ENCODE measurements at places on chromosomes 11 and 22. TPM values are rescaled to one million over a fixed set of nuclear protein-coding genes. Genes with fewer than 3 reads are reported as not detected.

DNA sequence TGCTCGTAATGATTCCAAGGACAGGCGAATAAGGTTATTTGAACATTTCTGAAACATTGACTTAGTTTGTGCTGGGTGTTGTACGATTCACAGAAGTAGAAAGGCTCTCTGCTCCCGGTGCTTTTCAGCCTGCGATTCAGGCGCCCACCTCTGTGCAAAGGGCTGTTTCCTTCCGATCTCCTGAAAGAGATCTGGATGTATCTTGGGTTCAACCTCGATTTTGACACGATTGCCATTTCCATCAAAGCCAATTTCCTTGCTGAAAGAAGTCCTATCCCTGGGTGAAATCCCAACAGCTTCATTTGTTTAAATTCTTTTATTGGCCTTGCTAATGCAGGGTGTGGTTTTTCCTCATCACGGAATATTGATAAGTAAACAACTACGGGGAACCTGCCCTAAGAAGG, 1.1 kb upstream of the ZC3H12C start:
- DNase-seq: no peak
- no peak overlapping the region for H3K27ac ChIP-seq
- H3K4me1 ChIP-seq: peaks cover 10% of the 10 kb centered on the region
- H3K36me3 ChIP-seq: no peaks in the 10 kb centered on the region
- peak overlapping the region; percentile 74 for H3K4me3 ChIP-seq
- H3K27me3 ChIP-seq: peaks cover 45% of the 10 kb centered on the region

Gene OR51B2
- total RNA-seq: not detected

Gene ENTHD1
- total RNA-seq: 0.59 TPM

DNA sequence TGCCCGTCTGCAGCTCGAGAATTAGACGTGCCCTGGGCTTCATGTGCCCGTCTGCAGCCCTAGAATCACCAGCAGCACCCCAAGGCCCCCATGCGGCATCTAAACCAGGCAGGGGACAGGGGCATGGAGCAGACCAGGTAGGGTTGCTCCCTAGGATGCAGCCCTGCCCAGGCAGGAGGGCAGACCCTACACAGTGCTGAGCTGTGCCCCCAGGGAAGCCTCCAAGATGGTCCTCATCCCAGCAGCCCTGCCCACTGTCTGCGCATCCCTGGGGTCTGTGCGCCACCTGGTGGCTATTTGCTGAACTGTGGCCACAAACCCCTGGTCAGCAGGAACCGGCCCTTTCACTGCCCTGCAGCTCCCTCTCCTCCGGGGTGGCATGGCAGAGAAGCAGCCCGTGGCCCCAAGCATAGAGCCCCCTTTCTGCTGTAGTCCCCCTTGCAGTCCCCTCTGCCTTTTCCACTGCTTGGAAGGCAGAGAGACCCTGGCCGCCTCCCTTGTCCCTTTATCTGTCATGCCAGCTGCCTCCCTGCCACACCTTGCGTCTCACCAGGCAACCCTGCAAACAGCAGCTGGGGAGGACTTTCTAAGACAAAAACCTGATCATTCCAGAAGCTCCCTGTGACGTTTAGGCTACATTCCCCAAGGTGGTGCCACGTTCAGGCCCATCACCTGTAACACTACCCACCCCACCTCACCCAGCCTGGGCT, 86.6 kb downstream of the KCNQ1 start:
- peaks cover 23% of the 10 kb centered on the region for H3K4me1 ChIP-seq
- no peaks in the 10 kb centered on the region for H3K27me3 ChIP-seq
- no peak overlapping the region for H3K27ac ChIP-seq
- H3K36me3 ChIP-seq: no peaks in the 10 kb centered on the region

- H3K36me3 ChIP-seq: no peaks in the 10 kb centered on the region
- no peak overlapping the region for H3K4me3 ChIP-seq
- peaks cover 9% of the 10 kb centered on the region for H3K4me1 ChIP-seq
Observed at GRCh38 chr22:45608763-45609180, 62.9 kb upstream of the ATXN10 start.

Gene FDXACB1
- 5.9 TPM for total RNA-seq

DNA sequence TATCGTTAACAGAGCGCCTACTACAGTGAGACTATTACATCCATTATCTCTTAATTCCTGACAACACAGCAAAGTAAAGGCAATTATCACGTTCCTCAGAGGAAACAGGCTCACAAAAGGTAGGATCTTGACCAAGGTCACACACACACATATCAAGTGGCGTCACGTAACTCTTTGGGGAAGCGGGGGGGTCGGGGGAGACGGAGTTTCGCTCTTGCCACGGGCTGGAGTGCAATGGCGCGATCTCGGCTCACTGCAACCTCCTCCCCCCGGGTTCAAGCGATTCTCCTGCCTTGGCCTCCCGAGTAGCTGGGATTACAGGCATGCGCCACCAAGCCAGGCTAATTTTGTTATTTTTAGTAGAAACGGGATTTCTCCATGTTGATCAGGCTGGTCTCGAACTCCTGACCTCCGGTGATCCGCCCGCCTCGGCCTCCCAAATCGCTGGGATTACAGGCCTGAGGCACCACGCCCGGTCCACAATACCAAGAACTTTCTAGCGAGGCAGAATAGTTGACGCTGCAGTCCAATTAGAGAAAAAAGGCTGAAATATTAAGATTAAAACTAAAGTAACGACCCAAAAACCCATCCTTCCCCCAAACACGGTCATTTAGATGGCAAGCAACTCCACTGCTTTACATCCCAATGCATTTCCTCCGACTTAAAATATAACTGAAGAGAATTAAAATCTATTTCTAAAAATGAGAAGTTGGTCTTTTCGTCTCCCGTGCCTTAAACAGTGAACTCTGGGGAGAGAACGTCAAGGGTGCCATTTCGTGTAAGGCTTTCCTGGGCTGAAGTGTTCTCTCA, 1.2 kb downstream of the DDX17 start:
- peak overlapping the region; percentile 89 for H3K4me3 ChIP-seq
- H3K36me3 ChIP-seq: peaks cover 55% of the 10 kb centered on the region
- H3K27ac ChIP-seq: peak overlapping the region; percentile 98
- peak; percentile 80 for DNase-seq
- H3K4me1 ChIP-seq: peaks cover 42% of the 10 kb centered on the region
- no peaks in the 10 kb centered on the region for H3K27me3 ChIP-seq

- peak; percentile 56 for DNase-seq
- H3K4me3 ChIP-seq: no peak overlapping the region
- no peaks in the 10 kb centered on the region for H3K36me3 ChIP-seq
- H3K4me1 ChIP-seq: peaks cover 5% of the 10 kb centered on the region
- H3K27me3 ChIP-seq: no peaks in the 10 kb centered on the region
Observed at GRCh38 chr11:45045683-45046471, 95.2 kb upstream of the TP53I11 start.

Gene RIC8A
- 104 TPM for total RNA-seq

- H3K36me3 ChIP-seq: no peaks in the 10 kb centered on the region
- no peak overlapping the region for H3K27ac ChIP-seq
- no peak for DNase-seq
- no peaks in the 10 kb centered on the region for H3K4me1 ChIP-seq
Observed at GRCh38 chr11:15418921-15419320, 304.2 kb downstream of the INSC start.

- no peak for DNase-seq
- no peaks in the 10 kb centered on the region for H3K4me1 ChIP-seq
- no peaks in the 10 kb centered on the region for H3K36me3 ChIP-seq
- no peak overlapping the region for H3K4me3 ChIP-seq
Observed at GRCh38 chr11:130737041-130737830, 179.0 kb downstream of the SNX19 start.

Gene DERL3
- 5.7 TPM for total RNA-seq

All from activated CD4-positive, alpha-beta T cell treated with anti-CD3 and anti-CD28 coated beads for 36 hours (primary cell).